ENCODE measurements at places on chromosomes 4 and X.
A peak's percentile ranks its signal among the peaks of the same experiment; 100 is the strongest.

GRCh38 chr4:176953021-176953420, 160.3 kb upstream of the VEGFC start:
- no peak for DNase-seq

- DNase-seq: no peak
These were observed 36.0 kb downstream of the HTR2C start for GRCh38 chrX:114619874-114620273.

DNA sequence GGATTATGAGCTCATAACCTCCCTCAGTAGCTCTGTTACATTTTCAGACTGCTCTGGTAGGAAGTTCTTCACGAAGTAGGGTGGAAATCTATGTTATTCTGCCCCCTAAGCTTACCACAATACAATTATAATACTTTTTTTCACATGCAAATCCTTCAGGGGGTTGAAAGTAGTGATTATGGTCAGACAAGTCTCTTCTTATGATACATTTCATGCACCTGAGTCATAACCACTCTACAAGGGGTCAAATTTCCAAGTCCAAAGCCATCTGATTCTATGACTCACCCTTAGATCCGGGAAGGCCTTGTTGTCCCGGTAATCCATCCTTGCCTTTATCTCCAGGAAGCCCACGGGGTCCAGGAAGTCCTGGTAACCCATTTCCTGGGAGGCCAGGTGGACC, 95.2 kb downstream of the ATG4A start:
- no peak for DNase-seq

GRCh38 chr4:102586644-102587021, 85.5 kb downstream of the NFKB1 start:
- DNase-seq: no peak

GRCh38 chrX:134431894-134432293, 28.1 kb upstream of the HPRT1 start:
- no peak for DNase-seq

GRCh38 chrX:42117318-42117717, 194.0 kb upstream of the CASK start:
- no peak for DNase-seq

- DNase-seq: no peak
These were observed 1.5 kb downstream of the SASH3 start for GRCh38 chrX:129781134-129781672.

DNA sequence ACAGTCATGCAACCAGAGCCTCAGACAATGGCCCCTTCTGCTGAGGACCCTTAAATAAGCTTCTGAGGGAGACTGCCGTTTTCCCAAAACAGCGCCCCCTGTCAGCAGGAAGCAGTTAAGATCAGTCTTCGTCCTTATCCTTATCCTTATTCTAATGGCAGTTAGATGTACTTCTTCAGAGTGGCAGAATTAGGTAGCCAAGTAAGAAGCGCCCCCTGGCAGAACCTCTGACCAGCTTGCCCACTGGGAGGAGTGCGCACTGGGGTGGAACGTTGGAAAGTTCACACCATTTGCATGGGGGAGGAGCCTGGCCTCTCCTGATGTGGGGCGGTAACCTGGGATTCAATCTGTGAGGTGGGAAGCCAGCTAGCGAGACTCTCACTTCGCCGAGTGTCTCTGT, 133.6 kb upstream of the QRFPR start:
- peak; percentile 86 for DNase-seq

DNA sequence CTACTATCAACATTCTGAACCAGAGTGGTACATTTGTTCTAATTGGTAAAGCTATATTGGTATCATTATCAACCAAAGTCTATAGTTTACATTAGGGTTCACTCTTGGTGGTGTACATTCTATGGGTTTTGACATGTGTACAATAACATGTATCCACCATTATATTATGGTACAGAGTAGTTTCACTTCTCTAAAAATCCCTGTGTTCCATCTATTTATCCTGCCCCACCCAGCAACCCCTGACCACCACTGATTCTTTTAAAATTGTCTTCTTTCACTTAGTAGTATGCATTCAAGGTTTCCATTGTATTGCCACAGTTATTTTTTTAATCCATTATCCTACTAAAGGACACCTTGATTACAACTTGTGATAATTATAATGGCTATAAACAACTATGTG, 15.3 kb upstream of the TMPRSS11D start:
- DNase-seq: no peak

DNA sequence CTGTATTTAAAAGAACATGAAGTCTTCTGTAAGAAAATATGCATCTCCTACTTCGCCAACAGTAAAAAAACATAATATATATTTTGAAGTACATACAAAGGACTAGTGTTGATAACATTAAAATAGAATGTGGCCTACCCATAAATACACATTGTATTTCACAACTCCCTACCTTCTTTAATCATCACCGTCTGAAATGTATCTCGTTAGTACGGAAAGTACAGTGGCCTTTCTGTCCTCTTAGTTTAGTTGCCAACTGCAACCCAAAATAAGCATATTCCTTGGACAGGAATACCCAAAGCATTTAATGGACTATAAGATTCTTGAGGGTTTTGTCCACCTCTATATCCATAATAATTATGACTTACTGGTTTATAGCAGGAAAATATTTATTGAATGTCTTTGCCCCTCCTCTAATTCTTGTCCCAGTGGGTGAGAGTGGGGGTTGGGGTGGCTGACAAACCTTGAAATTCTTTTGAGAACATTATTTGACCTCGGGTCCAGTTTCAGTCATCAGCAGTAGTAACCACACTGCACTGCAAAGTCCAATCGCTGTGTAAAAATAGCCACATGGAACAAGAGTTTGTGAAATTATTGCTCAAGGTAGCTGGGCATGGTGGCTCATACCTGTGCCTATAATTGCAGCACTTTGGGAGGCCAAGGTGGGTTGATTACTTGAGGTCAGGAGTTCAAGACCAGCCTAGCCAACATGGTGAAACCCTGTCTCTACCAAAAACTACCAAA, 474.5 kb downstream of the KLHL13 start:
- DNase-seq: no peak

DNA sequence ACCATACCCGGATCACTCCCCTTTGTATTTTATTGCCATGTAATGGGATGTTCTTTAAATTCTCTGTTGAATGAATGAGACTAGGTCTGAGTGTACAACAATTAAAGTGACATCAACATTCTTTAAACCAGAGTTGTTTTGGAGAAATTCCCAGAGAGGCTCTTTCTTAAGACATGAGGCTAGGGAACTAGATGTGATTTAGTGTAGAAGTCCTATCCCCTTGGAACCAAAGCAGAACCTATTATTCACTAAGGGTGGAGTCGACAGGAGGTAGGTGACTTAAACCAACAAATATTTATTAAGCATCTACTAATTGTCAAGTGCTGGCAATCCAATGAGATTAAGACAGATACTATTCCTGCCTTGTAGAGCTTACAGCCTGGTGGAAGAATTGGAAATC, 1.7 kb downstream of the EIF1AX start:
- no peak for DNase-seq

DNA sequence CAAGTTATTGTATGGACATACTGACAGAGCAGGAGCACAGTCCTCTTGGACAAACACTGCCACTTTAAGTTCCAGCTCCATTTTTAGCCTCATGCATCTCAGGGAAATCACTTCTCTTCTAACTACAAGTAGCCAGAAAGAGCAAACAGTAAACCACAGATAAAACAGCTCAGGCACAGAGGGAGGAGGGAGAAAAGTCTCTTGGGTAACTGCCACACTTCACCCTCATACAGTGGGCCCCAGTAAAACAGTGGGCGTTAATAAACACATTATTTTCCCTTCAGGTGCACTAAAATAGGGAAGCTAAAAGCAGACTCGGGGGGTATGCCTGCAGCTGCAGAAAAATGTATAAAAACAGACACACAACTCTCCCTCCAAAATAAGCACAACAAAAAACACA, 21.6 kb downstream of the CD38 start:
- DNase-seq: no peak

DNA sequence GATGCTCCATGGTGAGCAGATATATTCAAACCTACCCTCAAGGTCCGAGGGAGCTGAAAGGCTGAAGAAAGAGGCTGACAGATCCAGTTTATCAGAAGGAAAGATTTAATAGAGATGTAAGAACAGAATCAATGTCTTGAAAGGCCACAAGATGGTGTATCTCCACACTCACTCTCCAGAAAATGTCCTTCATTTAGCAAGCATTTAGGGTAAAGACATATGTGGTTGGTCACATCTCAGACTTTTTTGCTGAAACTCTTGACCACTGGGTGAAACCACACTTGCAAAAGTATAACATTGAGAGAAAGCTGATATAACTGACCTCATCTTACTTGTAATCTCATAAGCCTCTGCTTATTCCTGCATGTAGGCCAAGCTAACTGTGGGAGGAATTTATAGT, 745.8 kb upstream of the GALNTL6 start:
- no peak for DNase-seq

DNA sequence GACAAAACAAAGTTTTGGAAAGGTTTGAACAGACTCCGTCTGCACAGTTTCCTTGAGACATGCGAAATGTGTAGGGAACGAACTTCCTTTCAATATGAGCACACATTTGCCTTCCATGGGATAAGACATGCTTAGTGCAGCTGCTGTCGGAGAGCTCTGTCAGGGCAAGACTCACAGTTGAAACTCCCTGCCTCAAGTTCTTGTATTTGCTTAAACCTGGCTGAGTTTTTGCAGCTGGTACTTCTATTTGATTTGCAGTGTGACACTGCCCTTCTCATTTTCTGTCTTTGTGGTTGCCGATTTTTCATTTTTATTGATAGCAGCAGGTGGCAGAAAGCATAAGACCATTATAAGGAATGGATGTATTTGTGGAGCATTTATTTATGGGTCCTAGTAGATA, 18.2 kb upstream of the RHOH start:
- no peak for DNase-seq

- DNase-seq: no peak
These were observed 10.0 kb upstream of the CWH43 start for GRCh38 chr4:48976041-48976440.

- DNase-seq: no peak
These were observed 4.5 kb upstream of the WDR1 start for GRCh38 chr4:10120943-10121567.

DNA sequence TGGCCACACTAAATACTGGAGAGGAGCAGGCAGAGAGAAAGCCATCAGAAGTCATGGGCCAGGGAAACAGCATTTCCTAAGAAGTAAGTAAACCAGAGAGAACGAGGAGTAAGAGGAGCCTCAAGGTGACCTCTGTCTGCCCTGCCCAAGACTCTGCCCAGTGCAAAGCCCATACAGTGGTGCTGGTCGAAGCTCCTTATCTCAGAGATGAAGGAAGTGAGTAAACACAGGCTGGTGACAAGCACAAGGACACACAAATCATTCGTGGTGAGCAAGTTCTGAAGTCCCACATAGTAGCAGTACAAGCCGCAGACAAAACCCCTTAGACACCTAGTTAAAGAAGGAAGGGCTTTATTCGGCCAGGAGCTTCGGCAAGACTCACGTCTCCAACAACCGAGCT, 62.7 kb downstream of the DCTD start:
- DNase-seq: no peak

GRCh38 chr4:168955674-168956073, 54.4 kb downstream of the CBR4 start:
- no peak for DNase-seq

DNA sequence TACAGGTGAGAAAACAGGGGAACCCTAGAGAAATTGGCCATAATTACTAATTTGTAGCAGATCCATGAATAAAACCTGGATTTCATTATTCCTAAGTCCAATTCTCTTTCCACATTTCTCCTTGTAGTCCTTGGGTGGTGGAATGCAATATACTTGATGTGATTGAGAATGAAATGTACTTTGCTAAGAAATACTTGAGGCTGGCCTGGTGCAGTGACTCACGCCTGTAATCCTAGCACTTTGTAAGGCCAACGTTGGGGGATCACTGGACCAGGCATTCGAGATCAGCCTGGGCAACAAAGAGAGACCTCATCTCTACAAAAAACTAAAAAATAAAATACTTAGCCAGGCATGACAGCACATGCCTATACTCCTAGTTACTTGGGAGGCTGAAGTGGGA, 15.9 kb downstream of the TMEM184C start:
- DNase-seq: no peak

GRCh38 chr4:91935217-91935616, 368.5 kb upstream of the GRID2 start:
- no peak for DNase-seq

DNA sequence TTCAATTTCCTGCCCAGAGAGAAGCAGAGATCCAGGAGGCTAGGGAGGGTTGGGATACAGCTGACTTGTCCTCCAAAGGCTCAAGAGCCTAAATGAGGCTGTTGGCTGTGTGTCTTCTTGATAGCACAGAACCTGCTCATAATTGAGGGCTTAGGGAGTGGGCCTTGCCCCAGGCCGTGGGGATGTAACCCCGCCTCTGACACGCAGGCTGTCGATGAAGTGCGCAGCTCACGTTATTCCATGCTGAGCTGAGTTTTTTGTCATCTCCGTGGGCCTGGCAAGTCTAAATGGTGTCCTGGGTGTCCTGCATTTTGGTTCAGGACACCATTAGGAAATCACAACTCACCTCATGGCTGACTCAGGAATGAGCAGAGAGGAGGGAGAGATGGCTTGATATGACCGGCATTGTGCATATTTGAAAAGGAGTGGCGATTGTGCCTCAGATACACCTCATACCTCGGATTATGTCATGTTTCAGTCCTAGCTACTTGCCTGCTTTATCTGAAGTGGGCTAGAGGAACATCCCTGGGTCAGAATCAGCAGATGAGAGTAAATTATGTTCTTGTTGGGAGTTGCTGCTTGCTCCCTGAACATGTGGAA, 43.7 kb downstream of the FHDC1 start:
- DNase-seq: no peak

DNA sequence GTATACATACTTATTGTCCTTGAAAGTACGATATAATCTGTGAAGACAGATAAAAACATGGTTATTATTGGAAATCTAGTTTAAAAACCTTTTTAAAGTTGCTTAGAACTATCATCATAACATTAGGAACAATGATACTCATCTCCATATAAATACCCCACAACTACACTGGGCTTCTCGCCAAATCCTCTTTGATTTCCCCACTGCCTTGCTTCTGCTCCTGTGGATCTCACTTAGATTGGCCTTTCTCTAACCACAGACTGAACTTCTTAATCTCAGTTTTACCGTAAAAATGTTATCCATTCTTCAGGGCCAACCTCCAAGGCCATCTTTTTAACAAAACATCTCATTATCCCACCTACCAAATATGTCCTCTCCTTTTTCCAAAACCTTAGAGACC, 77.6 kb downstream of the PRKG2 start:
- DNase-seq: no peak

DNA sequence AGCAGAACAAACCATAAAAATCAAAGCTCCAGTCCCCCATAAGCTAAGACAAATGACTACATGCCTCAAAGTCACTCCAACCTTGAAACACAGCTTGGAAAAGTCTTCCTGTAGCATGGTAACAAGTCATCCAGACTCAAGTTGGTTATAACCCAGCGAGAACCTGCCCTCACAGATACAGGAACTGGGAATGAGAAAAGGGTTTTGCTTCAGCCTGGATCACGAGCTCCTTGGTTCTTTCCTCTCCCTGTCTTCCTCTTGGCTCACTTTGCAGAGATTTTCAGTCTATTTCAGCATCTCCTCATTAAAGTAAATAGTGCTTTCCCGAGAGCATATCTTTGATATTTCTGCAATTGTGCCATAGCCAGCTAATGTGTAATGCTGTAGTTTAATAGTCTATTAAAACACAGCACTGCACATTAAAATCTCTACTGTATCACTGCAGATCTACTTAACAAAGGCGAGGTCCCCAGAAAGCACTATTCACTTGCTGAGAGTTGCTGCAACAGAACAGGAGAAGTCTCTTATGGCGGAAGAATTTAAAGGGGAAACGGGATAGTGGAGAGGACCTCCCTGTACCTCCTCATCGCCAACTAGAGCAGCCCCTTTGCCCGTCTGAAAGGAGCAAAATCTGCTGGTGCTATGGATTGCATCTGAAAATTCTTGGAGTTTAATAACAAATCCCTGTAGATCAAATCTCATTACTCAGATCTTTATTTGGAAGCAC, 249.3 kb upstream of the GATB start:
- no peak for DNase-seq

All from H9 (cell line).